ENCODE measurements at places on chromosomes 2 and 18.

- DNase-seq: no peak
These were observed 19.2 kb upstream of the PKDCC start for GRCh38 chr2:42028571-42029148.

DNA sequence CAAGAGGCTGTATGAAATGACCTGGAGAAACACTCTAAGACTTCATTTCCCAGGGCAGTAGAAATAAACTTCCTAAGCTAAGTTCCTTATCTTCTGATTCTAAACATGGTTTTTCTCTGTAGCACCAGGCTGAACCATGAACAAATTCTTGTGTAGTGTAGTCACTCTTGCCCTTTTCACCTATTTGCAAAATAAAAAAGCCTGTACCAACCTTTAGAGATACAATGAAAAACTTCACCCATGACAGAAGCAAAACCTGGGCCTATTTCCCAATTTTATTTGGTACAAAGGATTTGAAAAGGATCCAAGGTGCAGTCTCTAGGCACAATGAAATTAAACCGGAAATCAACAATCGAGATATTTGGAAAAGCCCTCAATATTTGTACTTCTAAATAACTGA, 43.6 kb downstream of the POLR1A start:
- DNase-seq: no peak

GRCh38 chr2:196718419-196719109, 79.0 kb downstream of the CCDC150 start:
- DNase-seq: no peak

- no peak for DNase-seq
These were observed 128.5 kb upstream of the RAB12 start for GRCh38 chr18:8480506-8481328.

- no peak for DNase-seq
These were observed 87.6 kb downstream of the MAIP1 start for GRCh38 chr2:200042944-200043343.
